ENCODE measurements at places on chromosomes 16 and 17.

DNA sequence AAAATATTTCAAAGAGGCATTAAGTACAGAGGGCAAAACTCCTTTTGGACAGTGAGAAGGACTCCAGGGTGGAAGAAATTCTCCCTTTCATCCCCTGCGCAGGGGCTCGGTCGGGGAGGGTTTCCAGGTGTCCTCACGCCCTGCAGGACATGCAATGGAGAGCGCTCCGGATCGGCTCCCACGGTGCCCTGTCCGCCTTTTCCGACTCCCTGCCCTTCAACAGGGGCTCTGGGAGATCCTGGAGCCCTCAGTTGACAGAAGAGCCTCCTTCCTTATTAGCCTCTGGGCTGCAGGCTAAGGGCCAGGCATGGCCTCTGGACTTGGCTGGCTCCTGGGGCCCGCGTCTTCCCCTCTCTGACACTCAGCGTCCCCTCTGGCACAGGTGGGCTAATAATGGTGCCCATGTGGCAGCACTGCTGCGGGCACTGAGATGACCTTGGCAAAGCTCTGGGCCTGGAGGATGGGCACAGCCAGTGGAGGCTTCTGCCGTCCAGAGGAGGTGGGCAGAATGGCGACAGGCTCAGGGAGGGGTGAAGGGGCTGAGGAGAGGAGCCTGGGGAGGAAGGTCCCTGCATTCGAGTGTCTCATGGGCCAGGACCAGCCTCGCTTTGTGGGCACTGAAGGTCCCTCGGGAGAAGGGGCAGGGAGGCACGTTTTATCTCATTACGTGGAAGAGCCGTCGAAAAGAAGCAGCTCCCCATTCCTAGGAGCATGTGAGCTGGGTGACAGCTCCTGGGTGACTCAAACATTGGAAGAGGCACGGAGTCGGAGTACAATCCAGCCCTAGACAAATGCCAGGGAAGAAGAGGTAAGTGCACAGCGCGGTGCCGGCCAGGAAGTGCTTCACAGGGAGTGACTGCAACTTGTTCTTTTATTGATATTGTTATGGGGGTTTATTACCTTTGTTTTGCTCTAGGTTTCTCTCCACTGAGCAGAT lies 161.7 kb downstream of the IRF8 start:
- DNase-seq, result no peak
- peaks cover 15% of the 10 kb centered on the region for H3K27me3 ChIP-seq
- H3K4me3 ChIP-seq, result no peak overlapping the region
- no peaks in the 10 kb centered on the region for H3K36me3 ChIP-seq

DNA sequence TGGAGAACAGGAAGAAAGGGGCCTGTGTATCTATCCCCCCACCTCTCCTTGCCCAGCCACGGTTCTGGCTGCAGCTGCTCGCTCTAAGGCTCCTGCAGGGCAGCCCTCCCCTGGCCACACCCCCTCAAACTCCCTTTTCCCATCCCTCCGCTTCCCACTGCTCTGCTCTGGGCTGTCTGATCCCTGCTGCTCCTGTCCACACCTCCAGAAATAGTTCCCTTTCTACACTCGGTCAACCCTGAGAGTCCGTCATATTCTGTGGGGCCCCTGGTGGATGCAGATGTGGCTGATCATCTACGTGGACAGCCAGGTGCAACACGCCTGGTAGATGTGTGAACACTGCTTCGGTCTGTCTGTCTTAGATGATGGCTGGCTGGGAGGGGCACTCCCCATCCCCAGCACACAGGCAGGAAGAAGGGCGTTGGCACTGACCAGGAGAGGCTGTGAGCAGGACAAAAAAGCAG lies 19.3 kb upstream of the KRT19 start:
- no peaks in the 10 kb centered on the region for H3K36me3 ChIP-seq
- no peak for DNase-seq
- peaks cover 23% of the 10 kb centered on the region for H3K4me1 ChIP-seq
- no peak overlapping the region for H3K27ac ChIP-seq
- peaks cover 36% of the 10 kb centered on the region for H3K27me3 ChIP-seq
- no peak overlapping the region for H3K4me3 ChIP-seq

DNA sequence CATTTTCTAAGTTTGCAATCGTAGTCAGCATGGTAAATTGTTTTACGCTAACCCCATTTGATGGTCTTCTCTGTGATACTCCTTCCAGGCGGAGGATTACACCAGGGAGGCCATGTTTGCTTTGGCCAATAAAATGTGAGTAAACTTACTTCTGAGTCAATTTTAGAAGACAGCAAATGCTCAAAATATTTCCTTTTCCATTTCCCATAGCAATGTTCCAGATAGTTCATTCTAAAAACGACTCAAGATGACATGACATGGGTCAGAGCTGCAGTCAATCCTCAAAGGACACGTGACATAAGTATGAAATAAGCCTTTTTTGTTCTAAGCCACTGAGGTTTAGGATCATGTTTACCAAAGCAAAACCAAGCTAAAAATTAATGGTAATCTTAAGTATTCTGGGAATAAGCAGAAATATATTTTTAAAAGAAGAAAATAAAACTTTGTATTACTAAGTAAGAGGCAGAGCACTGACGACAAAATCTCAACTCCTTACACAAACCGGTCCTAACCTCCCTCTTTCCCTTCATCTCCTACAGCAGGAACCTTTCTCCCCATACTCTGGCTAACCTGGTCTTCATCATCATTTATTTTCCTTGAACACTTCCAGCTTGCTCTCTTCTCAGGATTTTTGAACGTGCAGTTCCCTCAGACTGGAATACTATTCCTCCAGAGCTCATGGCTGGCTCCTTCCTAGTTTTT lies 266.2 kb downstream of the CEP112 start:
- H3K4me3 ChIP-seq, result no peak overlapping the region
- no peaks in the 10 kb centered on the region for H3K4me1 ChIP-seq
- no peaks in the 10 kb centered on the region for H3K27me3 ChIP-seq
- no peaks in the 10 kb centered on the region for H3K36me3 ChIP-seq
- DNase-seq, result no peak
- no peak overlapping the region for H3K27ac ChIP-seq

GRCh38 chr16:521381-522210 lies 5.9 kb upstream of the CAPN15 start:
- peaks cover 4% of the 10 kb centered on the region for H3K36me3 ChIP-seq
- no peak for DNase-seq
- no peak overlapping the region for H3K4me3 ChIP-seq
- no peaks in the 10 kb centered on the region for H3K27me3 ChIP-seq

- H3K4me3 ChIP-seq, result no peak overlapping the region
- H3K4me1 ChIP-seq, result no peaks in the 10 kb centered on the region
- no peaks in the 10 kb centered on the region for H3K36me3 ChIP-seq
- H3K27ac ChIP-seq, result no peak overlapping the region
Observed at GRCh38 chr16:54244061-54244886, 42.3 kb downstream of the IRX3 start.

DNA sequence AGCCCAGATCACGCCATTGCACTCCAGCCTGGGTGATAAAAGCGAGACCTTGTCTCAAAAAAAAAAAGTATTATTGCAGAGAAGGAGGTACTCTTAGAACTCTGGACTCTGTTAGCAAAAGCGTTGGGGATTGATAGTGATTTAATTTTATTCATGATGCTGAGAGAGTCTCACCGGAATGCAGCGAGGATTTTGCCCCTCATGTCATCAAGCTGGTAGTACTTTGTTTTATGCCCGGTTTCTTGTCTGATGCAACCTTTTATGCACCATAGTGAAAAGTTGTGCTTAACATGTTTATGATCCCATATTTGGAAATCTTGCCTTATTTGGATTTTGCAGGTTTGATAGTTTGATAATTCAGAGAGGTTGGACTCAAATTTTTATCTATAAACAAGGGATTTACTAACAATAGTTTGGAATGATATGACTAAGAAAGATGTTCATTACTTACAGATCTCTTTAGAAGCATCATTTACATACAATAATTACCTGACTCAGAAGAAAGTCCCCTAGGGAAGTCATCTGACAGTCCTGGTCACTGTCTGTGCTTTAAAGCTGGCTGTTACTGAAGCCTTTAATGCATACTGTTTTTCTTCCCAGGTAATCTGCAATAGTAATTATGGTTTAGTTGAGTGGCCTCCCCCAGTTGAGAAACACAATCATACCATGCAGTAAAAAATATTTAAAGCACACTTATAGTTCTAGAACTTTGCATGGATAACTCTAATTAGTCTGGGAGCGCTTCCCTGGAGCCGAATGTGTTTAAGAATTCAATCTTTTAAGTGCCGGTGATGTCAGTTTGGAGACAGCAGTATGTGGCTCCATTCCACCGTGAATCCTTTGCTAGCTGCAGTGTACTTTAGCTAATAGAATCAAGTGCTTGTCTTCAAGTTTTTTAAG lies 120.9 kb downstream of the PRKCA start:
- no peak for DNase-seq
- H3K4me1 ChIP-seq, result peaks cover 76% of the 10 kb centered on the region
- peaks cover 33% of the 10 kb centered on the region for H3K36me3 ChIP-seq
- no peaks in the 10 kb centered on the region for H3K27me3 ChIP-seq
- H3K27ac ChIP-seq, result peak overlapping the region; percentile 6

- peaks cover 5% of the 10 kb centered on the region for H3K36me3 ChIP-seq
- no peak for DNase-seq
- peaks cover 27% of the 10 kb centered on the region for H3K27me3 ChIP-seq
- H3K4me3 ChIP-seq, result no peak overlapping the region
- no peaks in the 10 kb centered on the region for H3K4me1 ChIP-seq
Observed at GRCh38 chr16:57562669-57563486, 20.4 kb downstream of the ADGRG5 start.

DNA sequence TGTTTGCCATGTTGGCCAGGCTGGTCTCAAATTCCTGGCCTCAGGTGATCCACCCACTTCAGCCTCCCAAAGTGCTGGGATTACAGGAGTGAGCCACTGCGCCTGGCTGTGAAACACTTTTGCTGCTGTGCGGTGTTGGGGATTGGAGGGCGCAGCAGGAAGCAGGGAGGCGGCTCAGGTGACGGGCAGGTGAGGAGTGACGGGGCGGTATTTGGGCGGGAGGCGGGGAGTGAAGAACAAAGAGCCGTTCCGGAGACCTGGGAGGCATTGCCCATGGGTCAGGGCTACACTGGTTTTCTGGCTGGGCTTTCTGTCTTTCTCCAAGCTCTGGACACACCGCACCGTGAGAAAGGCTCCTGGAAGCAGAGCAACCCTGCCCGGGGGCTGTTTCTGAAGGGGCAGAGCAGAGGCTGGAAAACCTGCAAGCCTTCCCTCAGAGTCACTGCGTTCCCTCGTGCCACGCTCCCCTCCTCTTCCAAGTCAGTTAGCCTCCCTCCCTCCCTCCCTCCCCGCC lies 22.1 kb downstream of the CRISPLD2 start:
- peaks cover 14% of the 10 kb centered on the region for H3K4me1 ChIP-seq
- no peaks in the 10 kb centered on the region for H3K36me3 ChIP-seq
- H3K27ac ChIP-seq, result no peak overlapping the region
- peaks cover 78% of the 10 kb centered on the region for H3K27me3 ChIP-seq
- H3K4me3 ChIP-seq, result no peak overlapping the region

DNA sequence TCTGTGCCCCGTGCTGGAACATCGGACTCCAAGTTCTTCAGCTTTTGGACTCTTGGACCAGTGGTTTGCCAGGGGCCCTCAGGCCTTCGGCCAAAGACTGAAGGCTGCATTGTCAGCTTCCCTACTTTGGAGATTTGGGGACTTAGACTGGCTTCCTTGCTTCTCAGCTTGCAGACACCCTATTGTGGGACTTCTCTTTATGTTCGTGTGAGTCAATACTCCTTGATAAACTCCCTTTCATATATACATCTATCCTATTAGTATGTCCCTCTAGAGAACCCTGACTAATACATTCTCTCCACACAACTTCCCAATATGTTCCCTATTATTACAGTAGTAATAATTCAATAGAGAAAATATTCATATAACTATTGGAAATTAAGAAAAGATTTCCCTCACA lies 9.2 kb upstream of the ASGR2 start:
- no peak overlapping the region for H3K4me3 ChIP-seq
- H3K4me1 ChIP-seq, result peaks cover 2% of the 10 kb centered on the region
- H3K27me3 ChIP-seq, result peaks cover 30% of the 10 kb centered on the region
- no peak for DNase-seq
- H3K36me3 ChIP-seq, result no peaks in the 10 kb centered on the region
- no peak overlapping the region for H3K27ac ChIP-seq

DNA sequence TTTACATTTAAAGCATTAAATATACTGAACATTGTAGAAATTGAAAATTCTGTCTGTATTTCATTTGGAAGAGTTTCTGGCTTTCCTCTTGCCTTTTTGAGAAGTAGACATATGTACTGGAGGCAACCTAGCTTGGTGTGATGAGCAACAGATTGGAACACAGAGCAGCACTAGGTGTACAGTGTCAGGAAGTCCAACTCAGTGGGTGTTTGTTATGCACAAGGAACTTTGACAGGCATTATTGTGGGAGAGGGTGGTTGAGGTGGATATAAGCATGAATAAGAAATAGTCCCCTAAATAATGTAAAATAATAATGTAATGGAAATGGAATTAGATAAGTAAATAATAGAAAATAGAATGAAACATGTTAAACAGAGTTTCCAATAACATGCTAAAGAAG lies 58.1 kb downstream of the PPM1E start:
- no peak for DNase-seq
- no peaks in the 10 kb centered on the region for H3K27me3 ChIP-seq
- no peak overlapping the region for H3K4me3 ChIP-seq
- H3K4me1 ChIP-seq, result no peaks in the 10 kb centered on the region
- no peak overlapping the region for H3K27ac ChIP-seq
